Activated CD4-positive, alpha-beta T cell treated with anti-CD3 and anti-CD28 coated beads, Interleukin-2, Interleukin-6, amounts not matched to agents 100 ng/mL and 50 ng/mL, durations not matched to agents 16 hours and 8 hours (primary cell): ENCODE measurements at places on chromosomes 16 and 17.
A peak's percentile ranks its signal among the peaks of the same experiment; 100 is the strongest.

- peak; percentile 29 for DNase-seq
These were observed 8.0 kb downstream of the SMG6 start for GRCh38 chr17:2295575-2295974.

GRCh38 chr16:48252013-48252412 is 4.7 kb upstream of the ABCC11 start:
- DNase-seq, result no peak

DNA sequence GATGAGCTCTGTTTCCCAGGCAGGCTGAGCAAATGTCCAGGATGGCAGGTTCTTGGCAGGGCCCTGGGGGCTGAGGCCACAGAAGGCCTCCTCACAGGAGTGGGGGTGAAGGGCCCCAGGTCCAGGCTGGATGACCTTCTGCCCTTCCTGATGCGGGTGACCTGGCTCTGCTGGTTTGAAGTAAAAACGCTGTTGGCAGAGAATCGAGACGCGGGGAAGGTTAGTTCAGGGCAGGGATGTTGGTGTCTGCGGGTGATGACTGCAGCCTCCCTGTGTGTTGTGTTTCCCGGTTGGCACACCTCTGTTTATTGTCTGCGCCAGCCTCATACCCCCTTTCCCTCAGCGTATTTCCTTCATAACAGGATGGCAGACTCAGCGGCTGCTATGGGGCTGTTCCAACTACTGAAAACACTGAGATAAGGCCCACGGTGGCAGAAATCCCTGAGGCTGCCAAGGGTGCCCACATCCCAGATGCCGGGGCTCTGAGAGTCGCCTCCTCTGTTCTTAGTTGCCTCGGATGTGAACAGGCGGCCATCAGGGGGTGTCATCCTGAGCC is 104.6 kb downstream of the METRNL start:
- DNase-seq, result no peak

GRCh38 chr17:81870131-81870980 is 781 bp downstream of the ARHGDIA start:
- DNase-seq, result peak; percentile 58

DNA sequence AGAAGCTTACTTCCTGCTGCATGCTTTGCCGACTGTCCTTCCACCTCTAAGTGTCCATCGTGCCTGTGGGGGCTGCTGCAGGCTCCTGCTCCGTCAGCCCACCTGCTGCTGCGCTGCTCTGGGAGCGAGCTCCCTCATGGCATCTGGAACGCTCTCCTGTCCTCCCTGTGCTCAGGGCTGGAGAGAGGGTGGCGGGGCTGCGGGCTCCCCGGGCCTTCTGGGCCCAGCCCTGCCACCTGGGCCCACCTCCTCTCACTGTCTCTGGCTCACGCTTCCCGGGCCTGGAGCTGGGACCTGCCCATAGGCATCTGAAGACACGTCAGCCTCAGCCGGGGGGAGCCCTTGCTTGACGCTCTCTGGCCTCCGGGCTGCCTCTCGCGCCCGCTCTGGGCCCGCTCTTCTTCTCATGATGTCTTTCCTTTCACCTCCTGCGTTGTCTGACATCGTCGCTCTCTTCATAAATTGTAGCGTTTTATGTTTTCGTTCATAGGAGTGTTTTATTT is 27.0 kb downstream of the NME3 start:
- no peak for DNase-seq

- no peak for DNase-seq
These were observed 96.4 kb downstream of the C16orf78 start for GRCh38 chr16:49469930-49470451.

DNA sequence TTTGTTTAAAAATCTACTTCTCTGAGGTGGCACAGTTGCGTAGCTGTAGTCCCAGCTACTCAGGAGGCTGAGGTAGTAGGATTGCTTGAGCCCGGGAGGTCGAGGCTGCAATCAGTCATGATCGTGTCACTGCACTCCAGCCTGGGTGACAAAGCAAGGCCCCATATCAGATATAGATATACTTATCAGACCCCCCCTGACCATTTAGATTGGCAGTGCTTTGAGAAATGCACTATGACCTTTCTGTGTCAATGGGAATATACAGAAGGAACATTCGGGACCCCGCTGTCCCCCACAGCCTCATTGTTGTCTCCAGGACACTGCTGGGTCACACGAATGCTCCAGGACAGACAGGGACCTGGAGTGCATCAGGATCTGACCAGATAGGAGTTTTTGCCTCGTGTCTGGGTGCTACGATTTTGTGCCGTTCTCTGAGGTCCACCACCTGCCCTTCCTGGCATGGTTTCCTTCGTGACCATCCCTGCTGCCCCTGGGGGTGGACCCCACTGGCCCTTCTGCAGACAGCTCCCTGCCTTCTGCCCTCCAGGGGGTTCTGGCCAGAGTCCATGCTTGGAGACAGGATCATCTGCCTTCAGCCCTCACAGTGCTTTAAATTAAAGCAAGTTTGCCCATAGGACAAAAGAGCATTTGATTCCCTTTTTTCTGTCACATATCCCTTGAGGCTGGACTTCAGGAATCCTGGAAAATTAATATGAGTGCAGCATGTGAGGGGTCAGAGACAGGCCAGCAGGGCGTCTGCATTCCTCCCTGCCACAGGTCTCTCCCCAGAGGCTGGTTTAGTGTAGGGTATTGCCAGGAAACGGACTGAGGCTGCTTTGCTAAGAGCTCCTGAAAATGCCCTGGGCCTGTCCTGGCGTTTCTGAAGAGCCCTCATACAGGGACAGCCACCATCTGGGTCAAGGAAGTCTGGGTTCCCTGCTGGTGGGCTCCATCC is 19.3 kb downstream of the PLD6 start:
- DNase-seq, result no peak

DNA sequence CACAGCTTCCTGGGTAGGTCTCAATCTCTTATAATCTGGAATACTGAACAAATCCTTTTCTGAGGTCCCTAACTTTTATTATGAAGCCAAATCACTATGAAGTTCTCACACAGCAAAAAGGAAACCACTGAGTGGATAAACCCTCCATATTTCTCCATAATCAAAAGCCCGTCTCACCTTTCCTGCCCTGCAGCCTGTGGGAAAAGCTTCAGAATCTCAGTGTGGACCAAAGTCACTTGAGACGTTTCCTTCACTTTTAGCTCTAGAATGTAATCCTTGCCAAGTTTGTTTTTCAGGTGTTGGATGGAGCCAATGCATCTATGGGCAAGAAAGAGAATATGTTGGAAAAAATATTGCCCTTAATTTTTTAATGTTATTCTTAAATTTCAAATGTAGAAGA is 22.0 kb upstream of the ABCA9 start:
- DNase-seq, result no peak

DNA sequence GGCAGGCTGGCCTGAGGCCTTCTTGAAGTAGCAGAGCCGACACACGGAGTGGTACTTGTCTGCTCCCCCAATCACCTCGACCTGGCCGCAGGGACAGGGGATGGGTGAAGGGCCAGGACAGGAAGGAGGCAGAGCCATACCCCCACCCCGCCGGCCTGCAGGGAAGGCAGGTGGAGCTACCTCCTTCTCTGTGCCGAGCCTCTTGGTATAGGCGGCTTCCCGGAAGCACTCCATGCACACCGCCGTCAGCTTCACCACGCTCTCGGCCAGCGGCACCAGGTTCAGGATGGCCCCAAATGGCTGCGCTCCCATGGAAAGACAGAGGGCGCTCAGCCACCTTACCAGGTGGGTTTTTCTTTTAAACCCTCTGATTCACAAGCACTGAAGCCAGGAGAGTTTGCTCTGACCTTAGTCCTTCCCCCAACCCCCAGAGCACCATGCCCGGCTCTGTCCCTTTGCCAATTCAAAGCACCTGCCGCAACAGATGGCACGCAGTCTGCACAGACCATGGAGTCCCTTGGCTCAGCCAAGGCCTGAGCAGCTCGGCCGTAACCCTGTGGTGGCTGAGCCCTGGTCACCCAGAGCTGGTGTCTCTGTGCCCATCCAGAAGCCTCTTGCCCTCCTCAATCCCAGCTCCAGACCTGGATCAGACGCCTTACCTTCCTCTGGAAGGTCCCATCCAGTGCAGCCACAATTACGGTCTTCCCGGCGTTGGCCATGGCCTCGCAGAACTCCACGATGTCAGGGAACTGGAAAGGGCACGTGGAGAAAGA is 6.7 kb downstream of the SYNGR2 start:
- DNase-seq, result no peak

- DNase-seq, result no peak
These were observed 66.5 kb downstream of the MGAT5B start for GRCh38 chr17:76934561-76935320.

DNA sequence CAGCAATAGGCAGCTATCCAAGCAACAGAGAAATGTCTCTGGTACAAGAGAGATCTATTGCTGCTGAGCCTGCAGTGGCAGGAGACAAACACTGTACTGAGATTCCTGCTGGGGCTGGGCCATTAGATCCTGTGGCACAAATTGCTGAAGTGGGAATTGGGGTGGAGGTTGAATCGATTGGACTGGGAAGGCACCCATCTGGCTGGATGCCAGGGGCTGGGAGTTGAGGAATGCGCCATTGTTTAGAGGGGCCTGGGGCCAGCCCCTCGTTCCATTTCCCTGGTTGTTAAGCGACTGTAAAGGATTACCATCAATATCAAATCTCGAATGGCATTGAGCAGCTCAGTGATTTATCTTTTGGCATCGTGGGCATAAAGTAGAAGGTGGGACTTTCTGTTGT is 54.1 kb upstream of the ARL4D start:
- no peak for DNase-seq

GRCh38 chr16:16033208-16033717 is 83.8 kb downstream of the ABCC1 start:
- DNase-seq, result peak; percentile 58

DNA sequence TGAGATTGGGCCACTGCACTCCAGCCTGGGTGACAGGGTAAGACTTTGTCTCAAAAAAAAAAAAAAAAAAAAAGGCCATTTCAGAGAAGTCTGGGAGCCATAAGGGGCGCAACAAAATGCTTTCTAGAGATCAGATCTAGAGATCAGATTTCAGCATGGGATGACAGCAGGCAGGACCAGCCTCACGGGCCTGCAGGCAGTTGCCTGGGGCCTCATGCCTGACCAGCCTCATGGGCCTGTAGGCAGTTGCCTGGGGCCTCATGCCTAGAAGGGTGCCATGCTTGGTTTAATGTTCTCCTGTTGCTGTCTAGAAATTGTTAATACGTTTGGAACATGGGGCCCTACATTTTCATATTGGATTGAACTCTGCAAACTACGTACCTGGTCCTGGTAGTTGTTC is 59.4 kb downstream of the MARF1 start:
- DNase-seq, result no peak

GRCh38 chr16:69703638-69704037 is 22.7 kb downstream of the NQO1 start:
- DNase-seq, result no peak

GRCh38 chr17:33968350-33969044 is 286.6 kb upstream of the CCL2 start:
- DNase-seq, result peak; percentile 82

DNA sequence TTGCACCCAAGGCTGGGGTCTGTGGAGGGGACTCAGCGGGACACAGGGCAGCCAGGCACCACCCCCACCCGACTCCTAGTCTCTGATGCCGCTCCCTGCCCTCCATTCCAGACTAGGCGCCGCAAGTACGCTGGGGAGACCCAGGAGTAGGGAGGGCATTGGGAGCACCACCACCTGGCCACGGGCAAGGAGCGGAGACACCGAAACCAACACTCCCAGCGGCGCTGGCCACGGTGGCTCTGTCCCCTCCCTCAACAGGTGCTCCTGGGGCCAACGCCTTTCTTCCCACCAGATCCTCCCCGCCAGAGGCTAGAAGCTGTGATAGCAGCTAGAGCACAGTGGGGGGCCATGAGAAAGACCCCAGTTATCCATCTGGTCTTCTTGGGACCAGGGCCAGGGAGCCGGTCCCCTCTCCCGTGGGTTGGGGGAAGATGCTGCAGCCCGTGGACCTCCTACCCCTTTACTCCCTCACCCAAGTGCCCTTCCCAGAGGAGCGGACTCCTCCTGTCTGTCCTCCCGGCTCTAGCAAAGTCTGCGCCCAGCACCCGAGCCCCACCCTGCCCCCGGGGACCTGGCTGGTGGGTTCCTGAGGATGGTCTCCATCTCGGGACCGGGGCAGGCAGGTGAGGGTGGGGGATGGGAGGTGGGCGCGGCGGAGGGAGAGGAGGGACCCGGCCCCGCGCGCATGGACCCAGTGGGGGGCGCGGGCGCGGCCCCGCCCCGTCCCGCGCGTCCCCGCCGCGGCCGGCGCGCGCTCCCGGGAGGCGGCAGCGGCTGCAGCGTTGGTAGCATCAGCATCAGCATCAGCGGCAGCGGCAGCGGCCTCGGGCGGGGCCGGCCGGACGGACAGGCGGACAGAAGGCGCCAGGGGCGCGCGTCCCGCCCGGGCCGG is at the start of gene SYNGR3:
Gene SYNGR3 (plus strand): TSS at position 762 of the 892 bp plus-strand sequence. CDS start 133 bp downstream, outside the sequence.
- no peak for DNase-seq

DNA sequence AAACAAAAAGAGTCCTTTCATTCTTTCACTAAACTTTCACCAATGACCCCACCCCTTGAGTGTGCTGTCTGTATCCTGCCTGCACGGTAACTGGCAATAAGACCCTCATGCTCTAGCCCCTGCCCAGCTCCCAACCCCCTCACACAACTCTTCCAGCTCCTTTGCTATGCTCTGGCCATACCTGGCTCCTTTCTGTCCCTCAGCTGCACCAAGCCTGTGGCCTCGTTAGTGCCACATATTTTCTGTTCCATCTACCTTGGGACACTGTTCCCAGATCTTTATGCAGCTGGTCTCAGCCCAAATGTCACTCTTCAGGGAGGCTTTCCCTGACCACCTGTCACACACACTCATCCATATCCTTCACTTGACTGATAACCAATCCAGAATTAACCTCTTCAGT is 47.3 kb downstream of the C16orf82 start:
- DNase-seq, result no peak

DNA sequence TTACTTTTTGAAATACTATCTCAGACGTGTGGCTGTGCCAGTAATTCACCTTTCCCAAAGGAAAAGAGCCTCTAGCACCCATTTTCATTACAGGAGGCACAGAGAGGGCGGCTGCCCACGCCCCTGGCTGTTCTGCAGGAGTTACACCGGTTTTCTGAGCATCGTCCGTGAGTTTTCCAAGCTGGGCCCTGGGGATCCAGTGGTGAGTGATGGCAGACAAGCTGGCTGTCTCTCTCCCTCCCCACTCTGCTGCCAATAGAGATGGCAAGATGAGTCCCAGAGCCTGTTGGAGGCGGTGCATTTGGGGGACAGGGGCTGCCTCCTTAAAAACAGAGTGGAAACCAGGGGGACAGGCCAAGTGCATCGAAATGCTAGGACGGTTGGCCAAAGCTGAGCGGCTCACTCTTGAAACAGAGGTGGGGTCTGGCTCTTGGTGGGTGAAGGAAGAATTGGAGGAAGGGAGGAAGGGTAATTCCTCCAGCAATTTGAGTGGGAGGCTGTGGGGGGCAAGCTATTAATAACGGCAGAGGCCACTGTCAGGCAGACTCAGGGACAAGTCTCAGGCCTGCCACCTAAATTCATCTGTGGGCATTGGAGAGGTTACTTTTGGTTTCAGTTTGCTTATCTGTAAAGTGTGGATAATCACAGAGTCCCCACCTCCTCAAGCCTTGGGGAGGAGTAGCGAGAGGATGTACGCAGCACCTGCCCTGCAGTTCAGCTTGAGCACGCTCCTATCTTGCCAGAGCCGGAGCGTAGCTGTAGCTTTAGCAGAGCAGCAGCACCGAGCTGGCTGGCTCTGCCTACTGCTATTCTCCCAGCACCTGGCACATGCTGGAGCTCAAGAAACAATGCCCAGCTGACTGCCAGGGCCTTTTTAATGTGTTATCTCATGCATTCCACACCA is 7.5 kb upstream of the NOS2 start:
- peak; percentile 81 for DNase-seq

GRCh38 chr17:79977708-79978547 is 57.7 kb downstream of the TBC1D16 start:
- no peak for DNase-seq

GRCh38 chr16:85853547-85854545 is 45.1 kb upstream of the IRF8 start:
- DNase-seq, result no peak
